ENCODE measurements at places on chromosomes 2 and 18.

DNA sequence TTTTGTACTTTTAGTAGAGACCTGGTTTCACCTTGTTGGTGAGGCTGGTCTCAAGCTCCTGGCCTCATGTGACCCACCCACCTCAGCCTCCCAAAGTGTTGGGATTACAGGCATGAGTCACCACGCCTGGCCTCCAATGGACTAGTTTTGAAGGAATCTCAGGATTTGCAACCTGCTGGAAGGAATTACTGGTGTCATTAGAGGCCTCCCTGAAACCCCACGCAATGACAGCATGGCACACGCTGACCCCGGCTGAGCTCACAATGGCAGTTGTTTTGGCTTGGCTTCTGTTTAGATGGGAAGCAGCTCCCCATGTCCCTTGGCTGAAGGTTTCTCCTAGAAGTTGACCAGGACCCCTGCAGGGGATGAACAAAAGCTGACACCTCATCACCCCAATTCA, 23.1 kb upstream of the COPS8 start:
- no peak for DNase-seq

- DNase-seq: no peak
Measured at GRCh38 chr18:76592981-76593381, 97.9 kb upstream of the ZNF516 start.

DNA sequence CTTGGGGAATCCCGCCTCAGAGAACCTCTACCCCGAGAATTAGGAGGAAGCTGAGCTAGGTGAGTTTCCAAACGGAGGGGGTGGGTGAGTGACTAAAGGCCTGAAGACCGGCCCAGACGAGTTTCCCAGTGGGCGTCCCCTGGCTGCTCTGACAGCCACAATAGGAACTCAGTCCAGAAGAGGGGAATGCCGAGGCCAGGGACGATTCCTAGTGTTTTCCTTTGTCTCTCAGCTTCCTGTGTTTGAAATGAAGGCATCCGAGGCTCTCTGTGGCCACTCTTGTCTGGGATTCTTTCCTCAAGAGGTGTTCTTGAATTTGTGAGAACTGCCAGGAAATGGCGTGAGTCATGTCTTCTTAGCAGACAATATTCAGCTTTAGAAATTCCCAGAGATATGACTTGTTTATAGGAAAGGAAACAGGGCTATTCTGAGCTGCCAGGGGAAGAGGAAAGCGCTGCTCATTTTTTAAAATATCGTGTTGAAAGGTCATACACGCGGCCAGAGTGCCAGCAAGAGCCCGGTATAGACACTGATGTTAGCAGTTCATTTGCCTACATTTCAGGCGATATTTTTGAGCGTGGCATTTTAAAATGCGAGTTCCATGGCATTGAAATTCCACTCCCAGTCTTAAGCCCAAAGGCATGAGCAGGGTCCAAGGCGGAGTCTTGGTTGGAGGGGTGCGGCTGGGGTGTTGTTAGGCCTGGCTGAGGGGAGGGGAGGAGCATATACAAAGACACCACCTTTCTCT, 169.1 kb upstream of the KLF7 start:
- DNase-seq: no peak

GRCh38 chr2:109209412-109209811, 80.4 kb downstream of the SH3RF3 start:
- DNase-seq: no peak

DNA sequence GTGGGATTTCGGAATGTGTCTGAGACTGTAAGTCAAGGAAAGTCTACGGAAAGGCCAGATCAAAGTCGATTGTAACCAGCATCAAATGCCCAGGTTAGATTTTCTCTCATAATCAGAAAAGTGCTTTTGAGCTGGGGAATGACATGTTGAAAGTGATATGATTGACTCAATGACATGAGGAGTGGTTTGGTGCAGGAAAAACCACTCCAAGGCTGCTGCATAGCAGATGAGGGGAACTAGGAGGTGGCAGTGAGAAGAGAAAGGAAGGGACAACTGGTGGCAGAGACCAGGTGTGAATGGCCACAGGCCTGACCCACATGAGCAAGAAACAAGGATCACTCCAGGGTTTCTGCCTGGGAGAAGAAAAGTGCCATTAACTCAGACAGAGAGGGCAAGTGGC, 822 bp downstream of the SLC35F6 start:
- no peak for DNase-seq
